Calu3 (cell line): ENCODE measurements at places on chromosomes 11 and 22. TPM values are rescaled to one million over a fixed set of nuclear protein-coding genes. Genes with fewer than 3 reads are reported as not detected.

The CHRNA10 gene
- 6.5 and 6.9 TPM in 2 replicates for total RNA-seq

The GAL3ST1 gene
- total RNA-seq = 6.5 and 8.2 TPM in 2 replicates

The XKR3 gene
- not detected in 2 replicates for total RNA-seq

The SLC22A25 gene
- not detected in 2 replicates for total RNA-seq

The GCAT gene
- total RNA-seq = 22.7 and 29.9 TPM in 2 replicates

The ROBO4 gene
- total RNA-seq = not detected in 2 replicates

The OR51B5 gene
- total RNA-seq = not detected in 2 replicates

The PAMR1 gene
- total RNA-seq = not detected in 2 replicates

The MFRP gene
- total RNA-seq = not detected in 2 replicates

DNA sequence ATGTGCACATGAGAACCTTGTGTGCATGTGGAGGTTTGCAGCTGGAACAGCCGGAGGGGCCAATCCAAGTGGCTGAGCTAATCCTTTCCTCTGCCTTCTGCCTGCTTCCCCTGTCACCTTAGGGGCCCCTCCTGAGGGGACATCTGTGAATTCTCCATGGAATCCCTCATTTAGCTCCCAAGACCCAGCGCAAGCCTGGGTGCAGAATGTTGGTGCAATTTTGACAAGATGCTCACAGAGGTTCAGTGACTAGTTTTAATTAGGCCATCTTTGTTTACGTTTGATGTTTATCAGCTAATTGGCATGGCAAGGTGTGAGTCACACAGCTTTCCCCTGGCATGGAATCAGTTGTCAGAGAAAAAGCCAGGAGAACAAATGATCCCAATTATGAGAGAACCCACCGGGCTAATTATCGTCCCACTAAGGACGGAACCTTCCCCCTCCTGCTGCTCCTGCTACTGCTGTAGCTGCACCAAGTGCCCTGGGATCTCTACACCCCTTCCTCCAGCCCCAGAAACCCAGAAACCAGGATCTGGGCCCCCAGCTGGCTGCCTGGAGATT lies 63.6 kb upstream of the PAX6 start:
- H3K36me3 ChIP-seq = no peaks in the 10 kb centered on the region
- H3K4me1 ChIP-seq = no peaks in the 10 kb centered on the region
- H3K27me3 ChIP-seq = peaks cover 53% of the 10 kb centered on the region
- DNase-seq = no peak
- no peak overlapping the region for H3K27ac ChIP-seq
- no peak overlapping the region for H3K4me3 ChIP-seq

GRCh38 chr22:36814801-36815200 lies 2.0 kb downstream of the PVALB start:
- H3K27me3 ChIP-seq = peaks cover 98% of the 10 kb centered on the region
- no peak overlapping the region for H3K27ac ChIP-seq
- DNase-seq = no peak
- H3K36me3 ChIP-seq = no peaks in the 10 kb centered on the region

DNA sequence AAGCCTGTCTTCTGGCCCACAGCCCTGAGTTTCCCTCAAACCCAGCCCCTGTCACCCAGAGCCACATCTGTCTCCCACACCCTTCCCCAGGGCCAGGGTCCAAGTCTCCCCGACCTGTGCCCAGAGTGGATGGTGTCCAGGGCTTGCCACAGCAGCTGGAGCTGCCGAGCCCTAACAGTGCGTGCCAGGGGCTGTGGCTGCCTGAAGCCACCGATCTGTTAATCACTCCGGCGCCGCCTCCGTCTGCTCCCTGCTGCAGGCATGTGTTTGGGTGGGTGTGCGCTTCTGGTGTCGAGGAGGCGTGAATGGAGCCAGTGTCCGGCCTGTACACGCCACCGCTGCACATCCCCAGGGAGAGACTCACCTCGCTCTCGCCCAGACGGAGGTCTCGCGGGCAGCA lies 26.1 kb downstream of the SHISAL1 start:
- no peak overlapping the region for H3K4me3 ChIP-seq
- H3K27me3 ChIP-seq = peaks cover 98% of the 10 kb centered on the region
- no peak for DNase-seq
- no peaks in the 10 kb centered on the region for H3K36me3 ChIP-seq
- H3K27ac ChIP-seq = no peak overlapping the region

DNA sequence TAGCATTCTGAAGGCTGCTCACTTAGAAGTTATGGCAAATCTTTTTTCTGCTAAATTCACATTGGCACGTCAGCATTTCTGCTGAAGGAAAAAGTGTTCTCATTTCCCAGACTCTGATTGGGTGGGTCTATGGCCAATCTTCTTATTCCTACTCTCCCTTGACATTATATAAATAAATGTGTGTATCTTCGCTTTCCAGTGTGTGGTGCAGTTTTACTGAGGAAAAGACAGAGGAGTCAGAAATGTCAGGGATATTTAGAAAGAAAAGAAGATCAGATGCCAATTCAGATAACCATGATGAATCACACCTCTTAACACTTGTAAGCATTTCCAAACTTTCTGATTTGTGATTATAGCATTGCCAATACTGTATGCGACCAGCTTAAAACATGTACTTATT lies 3.2 kb upstream of the BDNF start:
- no peak overlapping the region for H3K27ac ChIP-seq
- no peak for DNase-seq
- peaks cover 33% of the 10 kb centered on the region for H3K36me3 ChIP-seq
- H3K4me1 ChIP-seq = peaks cover 8% of the 10 kb centered on the region

DNA sequence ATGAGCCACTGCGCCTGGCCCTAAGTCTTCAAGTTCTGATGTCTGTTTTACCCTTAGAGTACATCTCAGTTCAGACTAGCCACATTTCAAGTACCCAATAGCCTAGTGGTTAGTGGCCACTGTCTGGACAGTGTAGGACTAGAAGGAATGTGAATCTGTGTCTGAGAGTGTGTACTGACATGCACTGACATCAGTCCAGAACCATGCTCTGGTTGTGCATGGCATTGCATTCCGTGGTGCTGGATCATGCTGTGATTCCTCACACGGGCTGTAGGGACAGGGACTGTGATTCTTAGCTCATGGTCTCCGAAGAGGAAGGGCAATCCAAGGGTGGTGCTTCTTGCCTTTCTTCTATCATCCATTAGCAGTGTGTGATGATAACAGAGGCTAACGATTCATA lies 41.1 kb downstream of the AMOTL1 start:
- no peaks in the 10 kb centered on the region for H3K27me3 ChIP-seq
- H3K27ac ChIP-seq = no peak overlapping the region
- H3K4me1 ChIP-seq = no peaks in the 10 kb centered on the region
- H3K4me3 ChIP-seq = no peak overlapping the region

DNA sequence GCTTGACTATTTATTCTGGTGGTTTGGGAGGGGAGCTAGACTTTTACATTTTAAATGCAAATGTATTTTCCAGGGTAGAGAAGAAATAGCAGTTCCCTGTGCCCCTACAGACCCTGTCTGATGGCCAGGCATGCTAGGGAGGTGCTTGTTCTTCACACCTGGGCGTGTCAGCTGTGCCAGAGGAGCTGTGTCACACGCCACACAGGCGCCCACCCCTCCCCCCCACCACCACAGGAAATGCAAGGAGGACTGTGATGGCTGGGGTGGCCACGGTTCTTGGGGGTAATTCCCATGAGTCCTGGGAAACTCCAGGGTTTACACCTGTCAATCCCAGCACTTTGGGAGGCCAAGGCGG lies 82.2 kb downstream of the FLI1 start:
- H3K36me3 ChIP-seq = no peaks in the 10 kb centered on the region
- H3K27me3 ChIP-seq = peaks cover 11% of the 10 kb centered on the region
- no peak overlapping the region for H3K4me3 ChIP-seq
- H3K4me1 ChIP-seq = peaks cover 16% of the 10 kb centered on the region
- H3K27ac ChIP-seq = no peak overlapping the region

- H3K4me3 ChIP-seq = peak overlapping the region; percentile 82
- H3K27ac ChIP-seq = peak overlapping the region; percentile 19
Measured at GRCh38 chr11:10302744-10303557, 1.9 kb upstream of the ADM start.

DNA sequence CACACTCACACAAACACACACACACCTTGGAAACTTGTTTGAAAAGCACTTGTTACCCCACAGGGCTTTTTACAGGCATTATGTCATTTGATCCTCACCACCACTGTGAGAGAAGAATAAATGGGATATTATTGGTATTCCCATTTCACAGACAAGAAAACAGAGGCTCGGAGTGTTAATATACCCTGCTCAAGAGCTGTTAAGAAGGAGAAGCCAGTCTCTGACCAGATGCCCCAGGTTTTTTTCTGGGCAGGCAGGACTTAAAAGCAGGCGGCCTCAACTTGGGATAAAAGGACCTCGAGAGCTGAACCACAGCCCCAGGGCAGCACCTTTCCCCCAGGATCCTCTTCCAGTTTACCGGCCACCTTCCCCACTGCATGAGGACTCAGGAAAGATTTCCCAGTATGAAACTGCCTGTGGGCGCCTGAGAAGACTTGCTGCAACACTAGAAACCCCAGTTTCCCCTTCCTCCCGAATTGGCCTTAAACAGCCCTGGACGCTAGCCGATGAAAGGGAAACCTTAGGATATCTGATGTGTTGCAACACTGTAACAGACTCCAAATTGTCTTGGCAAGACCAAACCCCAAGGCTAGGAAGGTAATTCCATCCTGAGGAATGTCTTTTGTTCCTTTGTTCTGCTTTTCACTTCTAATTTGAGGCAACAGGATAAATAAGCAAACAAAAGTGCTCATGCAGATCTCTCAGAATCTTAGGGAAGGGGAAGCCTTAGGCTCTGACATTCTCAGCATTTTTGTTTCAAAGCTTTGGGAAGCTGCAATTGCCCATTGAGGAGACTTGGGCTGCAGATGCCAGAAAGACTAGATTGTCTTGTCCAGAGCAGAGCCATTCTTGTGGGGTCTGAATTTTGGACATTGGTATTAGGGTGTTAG lies 173.5 kb downstream of the TRIM29 start:
- DNase-seq = no peak
- peaks cover 80% of the 10 kb centered on the region for H3K27me3 ChIP-seq
- H3K4me1 ChIP-seq = no peaks in the 10 kb centered on the region
- no peak overlapping the region for H3K27ac ChIP-seq

DNA sequence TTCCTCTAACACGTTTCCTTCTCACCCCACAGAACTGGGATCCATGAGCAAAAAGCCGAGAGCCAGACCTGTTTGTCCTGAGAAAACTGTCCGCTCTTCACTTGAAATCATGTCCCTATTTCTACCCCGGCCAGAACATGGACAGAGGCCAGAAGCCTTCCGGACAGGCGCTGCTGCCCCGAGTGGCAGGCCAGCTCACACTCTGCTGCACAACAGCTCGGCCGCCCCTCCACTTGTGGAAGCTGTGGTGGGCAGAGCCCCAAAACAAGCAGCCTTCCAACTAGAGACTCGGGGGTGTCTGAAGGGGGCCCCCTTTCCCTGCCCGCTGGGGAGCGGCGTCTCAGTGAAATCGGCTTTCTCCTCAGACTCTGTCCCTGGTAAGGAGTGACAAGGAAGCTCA lies 24.0 kb downstream of the CD5 start:
- H3K36me3 ChIP-seq = peaks cover 10% of the 10 kb centered on the region
- H3K27ac ChIP-seq = no peak overlapping the region
- no peak for DNase-seq
- peaks cover 40% of the 10 kb centered on the region for H3K27me3 ChIP-seq
- H3K4me3 ChIP-seq = no peak overlapping the region

DNA sequence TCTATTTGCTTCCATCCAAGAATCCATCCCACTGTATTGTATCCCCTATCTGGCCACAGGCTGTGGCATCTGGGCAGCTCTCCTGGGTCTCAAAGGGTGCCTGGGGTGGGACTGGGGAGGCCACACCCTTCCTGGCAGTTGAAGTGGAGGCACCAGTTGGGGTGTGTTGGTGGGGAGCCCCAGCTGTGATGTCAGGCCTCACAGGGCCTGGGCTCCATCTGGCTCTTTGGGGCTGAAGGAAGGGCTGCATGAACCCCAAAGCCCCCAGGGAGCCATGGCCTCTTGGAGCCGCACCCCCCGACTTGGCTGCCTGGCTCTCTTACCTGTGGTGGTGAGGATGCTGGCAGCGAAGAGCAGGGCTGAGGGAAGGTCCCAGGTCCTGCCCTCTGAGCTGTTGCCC lies 469 bp downstream of the KCNK7 start:
- H3K4me1 ChIP-seq = no peaks in the 10 kb centered on the region
- DNase-seq = no peak
- H3K27ac ChIP-seq = no peak overlapping the region
- H3K27me3 ChIP-seq = no peaks in the 10 kb centered on the region
- H3K4me3 ChIP-seq = no peak overlapping the region

- no peak overlapping the region for H3K27ac ChIP-seq
- H3K4me1 ChIP-seq = no peaks in the 10 kb centered on the region
- H3K4me3 ChIP-seq = no peak overlapping the region
- H3K36me3 ChIP-seq = peaks cover 16% of the 10 kb centered on the region
- no peaks in the 10 kb centered on the region for H3K27me3 ChIP-seq
Measured at GRCh38 chr22:24108073-24108472, 73.2 kb upstream of the SUSD2 start.

DNA sequence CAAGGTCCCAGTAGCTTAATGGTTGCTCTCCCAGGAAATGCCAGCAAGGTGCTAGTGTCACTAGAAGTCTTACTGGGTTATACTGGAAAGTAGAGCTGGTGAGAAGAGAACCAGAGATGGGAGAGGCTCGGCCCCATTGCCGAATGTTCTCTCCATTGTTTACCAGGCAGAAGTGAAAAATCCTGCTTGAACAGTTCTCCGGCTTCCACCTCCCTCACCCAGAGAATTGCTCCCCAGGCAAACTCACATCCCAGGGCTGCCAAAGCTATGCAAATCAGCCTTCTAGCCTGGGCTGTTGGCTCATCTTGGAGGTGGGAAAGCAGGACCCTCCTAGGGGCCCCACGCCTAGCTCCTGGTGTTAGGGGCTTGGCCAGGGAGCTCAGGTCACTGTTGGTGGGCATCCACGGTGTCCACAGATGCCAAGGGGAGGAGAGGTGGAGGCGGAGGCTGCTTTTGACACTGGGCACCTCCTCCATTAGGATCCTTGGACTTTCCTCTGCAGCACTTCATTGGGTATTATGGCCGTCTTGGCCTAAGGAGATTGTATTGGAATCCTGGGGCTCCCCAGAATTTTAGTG lies 20.1 kb downstream of the POU2F3 start:
- peaks cover 6% of the 10 kb centered on the region for H3K36me3 ChIP-seq
- H3K4me1 ChIP-seq = no peaks in the 10 kb centered on the region
- no peak overlapping the region for H3K27ac ChIP-seq
- peaks cover 69% of the 10 kb centered on the region for H3K27me3 ChIP-seq
- no peak for DNase-seq
- H3K4me3 ChIP-seq = no peak overlapping the region

DNA sequence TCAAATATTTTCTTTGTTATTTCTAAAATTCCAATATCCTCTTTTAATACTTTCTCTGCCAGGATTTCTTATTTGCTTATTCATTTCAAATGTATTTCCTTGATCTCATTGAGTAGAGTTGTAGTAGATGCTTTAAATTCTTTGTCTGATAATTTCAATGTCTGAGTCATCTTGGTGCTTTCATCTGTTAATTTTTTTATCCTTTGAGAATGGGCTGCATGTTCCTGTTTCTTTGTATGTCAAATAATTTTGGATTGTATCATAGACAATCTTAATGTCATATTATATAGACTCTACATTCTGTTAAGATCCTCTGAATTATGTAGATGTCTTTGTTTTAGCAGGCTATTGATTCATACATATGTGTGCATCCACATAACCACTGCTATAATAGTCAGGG lies 57.5 kb downstream of the MYEOV start:
- peak overlapping the region; percentile 58 for H3K27ac ChIP-seq
- no peak overlapping the region for H3K4me3 ChIP-seq
- no peaks in the 10 kb centered on the region for H3K27me3 ChIP-seq
- H3K36me3 ChIP-seq = peaks cover 8% of the 10 kb centered on the region
- DNase-seq = no peak

- H3K36me3 ChIP-seq = no peaks in the 10 kb centered on the region
- no peak overlapping the region for H3K27ac ChIP-seq
- H3K27me3 ChIP-seq = no peaks in the 10 kb centered on the region
- no peak overlapping the region for H3K4me3 ChIP-seq
- H3K4me1 ChIP-seq = no peaks in the 10 kb centered on the region
Measured at GRCh38 chr11:39780131-39780530, 1679.3 kb downstream of the LRRC4C start.
